ENCODE measurements at places on chromosomes 7 and 10.

GRCh38 chr7:44616545-44616944 is 10.1 kb downstream of the OGDH start:
- no peak for DNase-seq

GRCh38 chr10:117509573-117509972 is 33.0 kb upstream of the EMX2 start:
- DNase-seq, result no peak

DNA sequence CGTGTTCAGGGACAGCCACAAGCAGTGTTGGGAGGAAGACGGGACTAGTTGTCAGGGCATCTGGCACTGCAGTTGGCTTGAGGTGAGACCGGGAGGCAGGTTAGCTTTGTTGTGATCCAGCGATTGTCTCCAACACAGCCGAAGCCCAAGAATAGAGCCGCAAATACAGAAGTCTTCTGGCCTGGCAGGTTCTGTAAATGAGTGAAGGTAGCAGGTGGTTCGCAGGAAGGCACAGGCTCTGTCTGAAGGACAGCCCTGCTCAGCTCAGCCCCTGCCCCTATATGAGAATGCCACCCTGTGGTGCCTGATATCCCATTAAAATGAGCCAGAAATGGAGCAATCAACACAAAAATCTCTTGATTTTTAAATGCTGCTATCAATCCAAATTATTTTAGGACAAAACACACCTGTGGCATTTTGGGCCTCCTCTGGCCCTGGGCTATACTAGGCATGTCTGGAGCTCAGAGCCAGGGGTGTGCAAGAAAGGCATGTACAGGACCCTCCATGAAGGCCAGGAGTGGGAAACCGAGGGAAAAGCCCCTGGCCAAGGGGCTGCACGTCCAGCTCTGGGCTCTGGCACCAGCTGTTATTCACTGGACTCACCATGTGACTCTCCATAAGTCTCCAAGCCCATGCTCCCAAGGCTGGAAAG is 11.2 kb upstream of the C10orf71 start:
- no peak for DNase-seq

DNA sequence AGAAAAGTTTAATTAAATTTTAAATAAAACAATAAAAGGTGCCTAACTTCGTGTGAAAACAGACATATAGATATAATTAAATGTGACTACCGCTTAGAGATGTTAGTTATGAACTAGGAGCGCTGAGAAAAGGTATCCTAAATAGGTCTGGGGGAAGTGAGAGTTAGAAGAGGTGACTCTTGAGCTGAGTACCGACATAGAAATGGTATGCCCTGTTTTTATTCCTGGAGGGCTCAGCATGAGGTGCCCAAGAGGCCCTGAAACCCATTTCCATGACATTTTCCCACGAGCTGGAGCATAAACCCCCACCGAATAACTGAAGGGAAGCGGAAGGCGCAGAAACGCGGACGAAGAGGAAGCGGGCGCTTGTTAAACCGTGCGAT is 433 bp upstream of the STARD3NL start:
- no peak for DNase-seq

- peak; percentile 71 for DNase-seq
Measured at GRCh38 chr7:135414850-135415439, 95.0 kb downstream of the CNOT4 start.

GRCh38 chr7:44325201-44325671 is at the start of gene CAMK2B:
Gene CAMK2B, minus strand, starts transcription at chr7:44325594. Its CDS starts 173 bp downstream, at chr7:44325421.
- no peak for DNase-seq

DNA sequence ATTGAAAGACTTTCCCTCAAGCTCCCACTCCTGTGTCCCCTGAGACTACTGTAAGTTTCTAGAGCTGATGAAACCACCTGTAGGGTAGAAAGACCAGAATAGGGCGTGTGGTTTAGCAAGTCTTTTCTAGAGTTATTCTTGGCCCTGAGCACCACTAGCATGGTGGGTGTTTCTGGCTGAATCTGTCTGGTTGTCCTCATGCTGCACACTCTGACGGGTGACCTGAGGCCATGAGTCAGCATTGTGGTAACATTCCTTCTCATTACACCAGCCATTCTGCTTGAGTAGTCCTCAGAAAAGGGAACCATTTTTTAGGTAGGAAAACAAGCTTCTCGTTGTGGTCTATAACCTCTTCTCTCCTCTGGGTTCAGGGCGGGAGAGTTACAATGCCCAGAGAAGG is 250.3 kb downstream of the SNX13 start:
- DNase-seq, result peak; percentile 15

DNA sequence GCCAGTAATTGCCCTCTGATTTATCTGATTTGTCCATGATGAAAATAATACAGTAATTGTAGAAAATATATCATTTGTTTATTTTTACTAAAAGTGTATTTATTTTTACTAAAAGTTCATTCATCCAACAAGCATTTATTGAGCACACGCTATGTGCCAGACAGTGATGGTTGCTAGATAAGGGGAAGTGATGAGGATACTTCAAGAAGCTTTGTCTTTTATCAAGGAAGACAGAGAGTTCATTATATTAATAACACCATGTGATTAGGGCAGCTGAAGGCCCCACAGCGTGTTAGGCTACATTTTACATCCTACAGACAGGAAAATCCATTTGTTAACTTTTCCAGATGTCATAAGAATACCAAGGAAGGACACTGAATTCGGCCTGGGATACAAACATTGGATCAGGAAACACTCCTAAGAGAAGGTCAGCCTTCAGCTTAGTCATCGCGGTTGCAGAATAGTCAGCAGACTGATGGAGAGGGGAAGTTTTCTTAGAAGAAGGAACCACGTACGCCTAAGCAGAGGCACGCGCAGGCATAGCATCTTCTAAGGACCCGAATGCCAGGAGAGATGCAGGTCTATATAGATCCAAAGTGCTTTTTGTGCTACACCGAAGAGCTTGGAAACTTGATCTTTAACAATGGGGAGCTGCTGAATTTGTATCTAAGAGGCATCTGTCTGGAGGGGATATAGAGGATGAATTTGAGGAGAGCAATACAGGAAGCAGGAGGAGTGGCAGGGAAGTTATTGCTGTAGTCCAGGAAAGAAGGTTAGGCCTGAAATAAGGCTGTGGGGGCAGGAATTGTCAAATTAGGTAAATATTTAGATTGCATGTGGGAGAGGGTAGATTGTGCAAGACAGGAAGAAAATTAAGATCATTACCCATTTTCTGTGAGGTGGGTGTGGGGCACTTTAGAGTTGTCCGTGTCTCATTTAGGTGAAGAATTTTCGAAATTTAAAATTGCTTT is 85.7 kb downstream of the LRGUK start:
- no peak for DNase-seq

DNA sequence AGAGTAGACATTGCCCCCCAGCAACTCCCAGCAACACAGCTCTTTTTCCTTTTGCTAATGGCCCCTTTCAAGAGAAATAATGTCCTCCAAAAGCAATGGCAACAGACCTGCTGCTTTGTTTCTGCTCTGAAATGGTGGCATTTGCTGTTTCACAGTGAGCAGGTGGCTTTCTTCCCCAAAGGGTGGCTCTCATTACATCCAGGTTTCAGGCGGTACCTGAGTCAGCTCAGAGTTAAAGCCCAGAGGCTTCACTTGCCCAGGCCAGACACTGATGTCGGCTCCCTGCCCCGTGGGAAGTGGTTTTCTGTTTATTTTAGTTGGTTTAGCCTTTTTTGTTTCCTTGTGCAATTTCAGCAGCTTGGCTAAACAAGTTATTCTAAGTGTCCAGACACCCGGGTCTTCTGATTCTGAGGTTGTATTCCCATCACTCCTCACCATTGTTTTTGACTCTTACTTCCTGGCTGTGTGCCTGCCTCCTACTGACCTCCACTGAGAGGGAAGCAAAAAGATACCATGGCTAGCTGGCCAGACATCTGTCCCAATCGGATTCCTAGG is 7.8 kb upstream of the ATOH7 start:
- no peak for DNase-seq

DNA sequence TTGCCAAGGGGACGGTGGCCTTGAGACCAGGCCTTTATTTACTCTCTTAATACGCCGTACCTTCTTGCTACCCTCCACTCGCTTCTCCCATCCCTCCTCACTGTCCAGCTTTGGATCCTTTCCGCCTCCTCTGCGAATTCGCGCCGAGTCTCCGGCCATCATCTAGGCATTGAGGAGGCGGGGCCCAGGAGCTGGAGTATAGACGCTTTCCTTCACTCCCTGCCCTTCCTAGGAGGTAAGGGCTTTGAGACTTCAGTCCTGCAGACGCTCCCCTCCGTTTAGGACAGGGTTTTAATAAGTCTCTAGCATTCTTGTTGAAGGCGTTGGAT is 538 bp downstream of the TFAM start:
- no peak for DNase-seq

- peak; percentile 76 for DNase-seq
Measured at GRCh38 chr7:2523941-2524807, 4.6 kb downstream of the LFNG start.

GRCh38 chr10:43212043-43212721 is 54.7 kb downstream of the RASGEF1A start:
- no peak for DNase-seq

DNA sequence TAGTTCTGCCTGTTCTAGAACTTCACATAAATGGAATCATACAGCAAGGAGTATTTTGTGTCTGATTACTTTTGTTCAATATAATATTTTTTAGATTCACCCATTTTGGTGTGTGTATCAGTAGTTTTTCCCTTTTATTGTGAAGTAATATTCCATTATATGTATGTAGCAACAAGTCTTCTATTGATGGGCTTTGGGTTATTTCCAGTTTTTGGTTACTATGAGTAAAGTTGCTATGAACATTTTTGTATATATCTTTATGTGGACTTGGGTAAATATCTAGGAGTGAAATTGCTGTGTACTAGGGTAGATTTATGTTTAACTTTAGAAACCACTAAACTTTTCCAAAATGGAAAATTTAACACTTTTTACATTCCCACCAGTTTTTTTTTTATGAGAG is 35.7 kb downstream of the ADK start:
- no peak for DNase-seq

DNA sequence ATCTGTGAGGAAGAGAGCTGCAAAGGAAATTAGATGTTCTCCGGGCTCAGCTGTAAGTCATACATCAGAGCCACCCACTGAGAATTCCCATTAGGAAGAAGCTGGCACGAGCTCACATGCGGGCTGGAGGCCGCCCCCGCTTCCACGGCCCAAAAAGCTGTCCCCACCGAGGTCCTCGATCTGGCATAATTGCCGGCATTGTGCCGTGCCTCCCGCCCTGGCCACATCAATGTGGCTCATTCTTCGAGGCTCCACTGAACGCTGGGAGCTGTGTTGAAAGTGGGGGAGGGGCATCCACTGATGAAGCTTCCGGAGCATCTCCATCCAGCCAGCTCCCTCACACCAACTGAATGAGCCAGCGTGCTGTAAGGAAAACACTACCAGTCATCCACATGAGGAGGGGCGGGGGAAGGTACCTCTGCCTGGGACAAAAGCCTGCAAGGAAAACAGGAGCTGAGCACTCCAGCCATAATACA is 173.1 kb downstream of the PTPRN2 start:
- DNase-seq, result no peak

DNA sequence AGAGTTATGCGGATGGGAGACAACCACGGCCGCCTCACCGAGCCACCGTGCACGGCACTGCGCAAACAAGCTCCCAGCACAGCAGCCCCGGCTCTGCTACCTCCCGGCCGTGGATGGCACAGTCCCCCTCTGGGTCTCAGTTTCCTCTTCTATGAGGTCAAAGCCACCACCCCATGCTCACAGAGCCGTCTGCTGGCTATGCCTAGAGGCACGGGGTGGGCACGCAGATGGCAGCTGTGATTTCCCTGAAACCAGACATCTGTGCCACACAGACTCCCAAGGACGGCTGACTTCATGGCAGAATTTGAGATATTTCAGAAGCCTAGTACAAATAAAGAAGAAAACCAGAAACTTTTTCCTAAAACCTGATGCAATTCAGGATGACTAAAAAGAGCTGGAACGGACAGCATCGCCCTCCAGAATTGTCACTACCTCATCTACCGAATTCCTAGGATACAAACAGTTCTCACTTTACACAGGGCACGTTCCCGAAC is 73.2 kb downstream of the AMZ1 start:
- DNase-seq, result no peak

DNA sequence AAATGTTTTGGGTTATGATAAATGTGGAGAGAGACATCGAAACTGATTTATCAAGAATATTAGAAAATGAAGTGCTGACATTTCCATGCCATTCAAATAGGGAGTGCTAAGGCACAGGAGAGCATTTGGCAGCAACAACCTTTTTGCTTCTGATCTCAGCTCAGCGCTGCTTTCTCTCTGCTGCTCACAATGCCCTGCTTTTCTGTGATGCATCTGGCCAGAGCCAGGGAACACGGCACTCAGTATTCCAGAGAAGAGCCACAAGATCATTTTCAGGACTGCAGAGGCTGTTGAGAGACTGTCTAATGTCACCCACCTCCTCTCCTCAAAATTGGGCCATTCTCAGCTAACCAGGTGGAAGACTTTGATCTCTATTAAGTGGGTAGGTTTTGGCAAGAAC is 28.1 kb downstream of the INSYN2A start:
- no peak for DNase-seq

GRCh38 chr10:18140957-18141845 is 977 bp downstream of the CACNB2 start:
- DNase-seq, result peak; percentile 56

- DNase-seq, result peak; percentile 47
Measured at GRCh38 chr10:25226775-25227682, 52.2 kb downstream of the GPR158 start.

DNA sequence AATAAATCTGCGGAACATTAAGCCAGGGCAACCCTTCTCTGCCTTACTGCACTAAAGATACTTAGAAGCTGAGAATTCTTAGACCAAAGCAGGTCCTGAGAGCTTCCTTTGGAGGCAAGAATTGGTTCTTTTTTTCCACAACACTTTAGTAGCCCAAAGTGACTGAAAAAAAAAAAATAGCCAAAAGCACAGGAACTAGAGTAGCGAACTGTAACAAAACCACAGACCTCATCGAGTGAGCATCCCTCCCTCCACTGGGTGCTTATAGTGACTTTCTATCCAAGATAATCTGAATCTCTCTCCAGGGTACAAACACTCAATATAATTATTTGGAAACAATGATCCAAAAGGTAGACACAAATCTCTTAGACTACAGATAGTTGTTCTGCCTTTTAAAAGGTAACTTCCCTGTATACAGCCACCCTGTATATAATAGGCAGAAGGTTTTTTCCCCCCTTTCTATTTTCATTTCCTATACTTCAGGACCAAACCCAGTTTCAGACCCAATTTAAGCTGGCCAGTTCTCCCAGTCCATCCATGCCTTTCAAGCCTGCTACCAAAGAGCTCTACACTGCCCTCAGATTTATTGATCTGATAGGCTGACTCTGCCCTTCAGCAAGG is 31.6 kb upstream of the KCNIP2 start:
- DNase-seq, result no peak

- DNase-seq, result no peak
Measured at GRCh38 chr7:15848901-15849300, 162.4 kb upstream of the MEOX2 start.

DNA sequence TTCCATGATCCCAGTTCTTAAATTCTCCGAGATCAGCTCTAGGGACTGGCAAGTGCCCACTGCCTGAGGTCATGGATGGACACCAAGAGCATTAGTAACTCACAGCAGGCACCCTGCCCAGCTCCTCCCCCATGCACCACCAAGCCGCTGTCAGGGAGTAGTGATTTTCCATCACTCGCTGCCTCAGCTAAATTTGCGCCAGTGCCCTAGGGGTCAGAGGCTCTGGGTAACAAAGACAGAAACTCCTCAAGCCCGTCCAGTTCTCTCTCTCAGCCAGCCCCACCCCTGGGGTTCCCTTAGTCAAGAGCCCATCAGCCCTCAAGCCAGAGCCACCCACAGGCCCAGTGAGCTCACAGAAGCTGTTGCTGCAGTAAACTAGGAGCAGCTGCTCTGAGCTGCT is 30.0 kb downstream of the PAX2 start:
- DNase-seq, result peak; percentile 82

- no peak for DNase-seq
Measured at GRCh38 chr7:117949232-117949631, 76.0 kb upstream of the CTTNBP2 start.

GRCh38 chr10:71127104-71127503 is 85.3 kb upstream of the UNC5B start:
- DNase-seq, result no peak

Data from ELF-1 (cell line).